Activated CD4-positive, CD25-positive, alpha-beta regulatory T cell treated with anti-CD3 and anti-CD28 coated beads, Interleukin-2, amount 50 U/mL, for 72 hours (primary cell): ENCODE measurements at places on chromosomes 5 and 9.
A peak's percentile ranks its signal among the peaks of the same experiment; 100 is the strongest.

DNA sequence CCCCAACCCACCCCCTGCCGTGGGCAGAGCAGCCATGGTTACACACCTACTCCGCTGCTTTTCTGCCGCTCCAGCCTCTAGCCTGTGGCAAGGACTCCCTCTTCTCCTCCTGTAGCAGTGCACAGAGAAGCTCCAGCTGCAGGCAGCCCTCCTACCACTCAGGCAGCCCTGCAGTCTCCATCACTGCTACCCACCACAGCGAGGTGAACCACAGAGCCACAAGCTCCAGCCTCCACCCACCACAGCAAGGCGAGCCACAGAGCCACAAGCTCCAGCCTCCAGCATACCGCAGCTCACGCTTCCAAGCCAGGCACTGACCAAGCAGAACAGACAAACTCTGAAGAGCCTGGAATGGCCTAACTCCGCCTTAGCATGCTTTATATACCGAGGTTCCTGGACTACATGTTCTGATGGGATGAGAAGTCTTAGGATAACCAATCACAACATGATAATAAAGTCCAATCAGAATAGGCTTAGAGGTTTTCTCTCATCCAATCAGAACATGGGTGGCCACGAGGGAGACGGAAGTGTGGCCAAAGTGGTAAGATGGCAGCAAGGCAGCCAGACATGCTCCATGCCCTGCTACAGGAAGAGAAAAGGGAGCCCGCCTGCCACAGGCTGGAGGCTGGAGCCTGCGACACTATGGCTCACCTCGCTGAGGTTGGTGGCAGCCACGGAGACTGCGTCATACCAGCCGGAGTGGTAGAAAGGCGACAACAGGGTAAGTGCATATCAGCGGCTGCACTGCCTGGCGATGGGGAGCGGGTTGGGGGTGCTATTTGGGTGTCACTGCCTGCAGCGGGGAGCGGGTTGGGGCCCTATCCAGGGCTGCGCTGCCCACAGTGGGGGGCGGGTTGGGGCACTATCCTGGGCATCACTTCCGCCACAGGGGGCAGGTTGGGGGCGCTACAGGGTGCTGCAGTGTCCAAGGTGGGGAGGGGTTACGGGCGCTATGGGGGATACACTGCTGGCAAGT, 75.8 kb upstream of the PCAT7 start:
- DNase-seq = no peak

GRCh38 chr9:86405086-86405491, 50.9 kb upstream of the TUT7 start:
- DNase-seq = no peak

- DNase-seq = no peak
Measured at GRCh38 chr9:98686961-98687855, 21.5 kb downstream of the GABBR2 start.

DNA sequence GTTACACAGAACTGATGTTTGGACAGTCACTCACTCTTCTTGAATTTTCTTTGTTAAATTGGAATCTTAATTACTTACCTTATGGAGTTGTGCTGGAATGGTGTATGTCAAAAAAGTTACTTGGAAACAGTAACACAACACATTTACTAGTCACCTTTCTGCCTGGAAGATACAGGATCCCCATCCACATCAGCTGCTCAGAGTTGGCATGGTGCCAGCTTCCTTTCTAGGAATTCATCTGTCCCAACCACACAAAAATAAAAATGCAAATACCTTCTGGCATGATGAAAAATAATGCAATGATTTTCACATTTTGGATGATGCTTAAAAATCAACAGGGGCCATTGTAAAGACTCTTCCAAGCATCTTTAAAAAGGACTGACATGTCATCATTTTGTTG, 341.5 kb downstream of the TMEM38B start:
- no peak for DNase-seq

GRCh38 chr5:14685757-14686156, 21.2 kb downstream of the OTULIN start:
- peak; percentile 44 for DNase-seq
